T follicular helper cell (primary cell): ENCODE measurements at places on chromosomes 5 and 9.

- no peak for DNase-seq
Measured at GRCh38 chr5:40958811-40959210, 49.5 kb downstream of the C7 start.

DNA sequence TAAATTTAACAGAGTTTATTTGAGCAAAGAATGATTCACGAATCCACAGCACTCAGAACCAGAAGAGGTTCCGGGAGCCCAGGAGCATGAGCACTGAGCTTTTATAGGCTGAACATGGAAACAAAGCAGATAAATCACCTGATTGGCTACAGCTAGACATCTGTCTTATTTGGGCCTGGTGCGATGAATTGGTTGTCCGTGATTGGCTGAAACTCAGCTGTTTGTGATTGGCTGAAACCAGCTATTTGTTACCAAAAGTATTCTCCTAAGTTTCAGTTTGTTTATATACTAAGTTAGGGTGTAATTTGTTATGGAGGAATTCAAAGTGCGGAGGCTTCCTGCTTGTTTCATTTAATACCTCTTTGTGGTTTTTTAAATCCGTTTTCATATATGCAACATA lies 15.8 kb upstream of the LCP2 start:
- no peak for DNase-seq

DNA sequence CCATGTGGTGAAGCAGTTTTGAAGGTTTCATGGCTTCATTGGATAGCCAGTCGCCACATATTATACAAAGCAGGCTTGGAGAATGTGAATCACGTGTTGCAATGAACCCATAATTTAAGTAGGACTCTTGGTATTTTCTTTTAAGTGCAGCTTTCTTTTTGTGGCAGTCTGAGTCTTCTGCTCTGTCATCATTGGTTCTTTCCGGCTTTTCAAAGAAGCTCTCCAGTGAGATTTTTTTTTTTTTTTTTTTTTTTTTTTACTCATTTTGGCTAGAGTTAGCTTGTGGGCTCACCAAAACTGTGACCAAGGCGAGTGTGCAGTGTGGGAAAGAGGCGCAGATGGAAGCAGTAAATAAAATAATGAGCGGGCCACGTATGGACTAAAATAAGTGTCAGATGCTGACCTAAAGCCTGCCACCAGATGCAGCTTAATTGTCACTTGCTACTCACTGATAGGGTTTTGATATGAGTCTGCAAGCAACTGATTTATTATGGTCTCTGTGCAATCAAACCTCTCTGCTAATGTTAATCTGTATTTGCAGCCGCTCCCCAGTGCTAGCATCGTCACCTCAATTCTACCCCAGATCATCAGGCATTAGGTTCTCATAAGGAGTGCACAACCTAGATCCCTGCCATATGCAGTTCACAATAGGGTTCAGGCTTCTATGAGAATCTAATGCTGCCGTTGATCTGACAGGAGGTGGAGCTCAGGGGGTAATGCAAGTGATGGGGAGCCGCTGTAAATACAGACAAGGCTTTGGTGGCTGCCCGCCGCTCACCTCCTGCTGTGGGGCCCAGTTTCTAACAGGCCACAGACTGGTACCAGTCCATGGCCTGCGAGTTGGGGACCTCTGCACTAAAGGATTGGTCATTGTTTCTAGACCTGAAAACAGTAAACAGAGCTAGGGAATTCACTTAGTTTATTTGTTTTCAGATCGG lies 45.5 kb upstream of the LARP1 start:
- no peak for DNase-seq

- no peak for DNase-seq
Measured at GRCh38 chr9:104206766-104207165, 112.7 kb downstream of the SMC2 start.

- DNase-seq: no peak
Measured at GRCh38 chr5:39846144-39846543, 421.4 kb upstream of the DAB2 start.

DNA sequence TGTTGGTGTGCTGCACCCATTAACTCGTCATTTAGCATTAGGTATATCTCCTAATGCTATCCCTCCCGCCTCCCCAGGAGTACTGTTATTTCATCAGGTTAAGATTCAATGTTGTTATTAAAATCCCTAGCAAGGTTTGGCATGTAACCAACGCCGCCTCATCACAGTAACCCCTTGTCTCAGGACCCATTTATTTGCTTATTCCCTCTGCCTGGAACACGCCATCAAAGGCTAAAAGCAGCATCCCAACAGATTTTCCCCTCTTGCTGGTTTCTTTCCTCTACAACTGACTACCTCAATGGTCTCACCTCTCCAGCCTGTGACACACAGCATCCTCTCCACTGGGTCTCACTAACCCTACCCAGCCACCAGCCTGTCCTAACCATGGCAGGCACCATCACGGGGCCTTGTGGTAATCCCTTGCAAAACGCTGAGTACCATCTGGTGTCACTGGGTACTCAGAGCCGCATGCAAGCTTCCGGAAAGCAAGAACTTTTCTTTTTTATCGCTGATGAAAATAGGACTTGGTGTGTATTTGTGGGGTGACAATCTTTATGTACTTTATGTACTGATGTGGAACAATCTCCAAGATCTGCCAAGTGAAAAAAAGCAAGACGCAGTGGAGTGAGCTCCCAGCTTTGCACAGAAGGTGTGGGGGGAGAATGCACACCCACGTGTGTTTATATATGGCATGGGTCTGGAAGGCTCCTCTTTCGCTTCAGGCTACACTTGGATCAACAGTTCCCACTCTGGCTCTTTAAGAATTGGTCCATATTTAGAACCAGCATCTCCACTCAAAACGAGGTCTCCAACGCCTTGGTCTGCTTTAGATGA lies 6.1 kb downstream of the RPS14 start:
- DNase-seq: no peak

DNA sequence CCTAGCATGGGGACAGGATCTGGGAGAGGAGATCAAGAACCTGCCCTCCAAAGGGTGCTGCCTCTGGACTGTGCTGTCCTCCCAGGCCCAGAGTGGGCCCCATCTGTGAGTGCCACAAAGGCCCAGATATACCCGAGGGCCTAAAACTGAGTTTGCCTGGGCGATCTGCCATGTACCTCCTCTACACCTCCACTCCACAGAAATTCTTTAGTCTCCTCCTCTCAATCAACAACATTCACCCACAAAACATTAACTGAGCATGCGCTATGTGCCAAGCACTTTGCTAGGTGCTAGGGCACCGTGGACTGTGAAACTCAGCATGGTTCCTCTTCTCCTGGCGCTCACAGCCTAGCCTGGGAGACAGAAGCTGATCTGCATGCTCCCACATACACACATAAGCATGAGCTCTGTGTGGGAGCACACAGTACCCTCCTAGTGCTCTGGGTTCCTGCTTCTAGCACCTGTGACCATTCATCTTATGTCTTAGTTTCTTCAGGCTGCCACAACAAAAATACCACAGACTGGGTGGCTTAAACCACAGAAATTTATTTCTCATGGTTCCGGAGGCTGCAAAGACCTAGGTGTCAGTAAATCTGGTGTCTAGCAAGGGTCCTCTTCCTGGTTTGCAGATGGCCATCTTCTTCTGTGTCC lies 82.0 kb upstream of the FSTL4 start:
- no peak for DNase-seq

GRCh38 chr9:131826966-131827525 lies 87.2 kb upstream of the RAPGEF1 start:
- no peak for DNase-seq

DNA sequence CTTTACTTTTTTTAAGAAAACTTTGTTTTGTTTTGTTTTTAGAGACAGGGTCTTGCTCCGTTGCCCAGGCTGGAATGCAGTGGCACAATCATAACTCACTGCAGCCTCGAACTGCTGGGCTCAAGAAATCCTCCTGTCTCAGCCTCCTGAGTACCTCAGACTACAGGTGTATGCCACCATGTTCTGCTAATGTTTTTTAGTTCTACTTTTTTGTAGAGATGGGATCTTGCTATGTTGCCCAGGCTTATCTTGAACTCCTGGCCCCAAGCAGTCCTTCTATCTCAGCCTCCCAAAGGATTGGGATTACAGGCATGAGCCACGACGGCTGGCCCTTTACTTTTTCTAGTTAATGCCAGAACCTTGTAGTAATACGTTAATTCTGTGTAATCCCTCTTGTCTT lies 36.0 kb downstream of the IPO11 start:
- no peak for DNase-seq

DNA sequence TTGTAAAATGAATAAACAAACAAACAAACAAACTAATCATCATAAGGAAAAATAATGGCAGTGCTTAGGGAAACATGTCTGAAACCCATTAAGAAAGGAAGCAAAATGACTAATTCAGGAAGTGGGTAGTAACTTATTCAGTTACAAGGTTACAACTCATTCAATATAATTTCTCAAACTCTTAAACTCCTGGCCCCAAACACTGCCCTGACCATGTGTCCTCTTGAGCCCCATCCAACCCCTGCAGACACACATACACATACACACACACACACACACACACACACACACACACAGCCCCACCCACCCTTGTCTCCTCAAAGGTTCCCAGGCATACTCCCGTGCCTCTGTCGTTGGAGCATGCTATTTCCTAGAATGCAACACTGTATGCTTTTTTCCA lies 193.9 kb downstream of the SEC61B start:
- DNase-seq: no peak

DNA sequence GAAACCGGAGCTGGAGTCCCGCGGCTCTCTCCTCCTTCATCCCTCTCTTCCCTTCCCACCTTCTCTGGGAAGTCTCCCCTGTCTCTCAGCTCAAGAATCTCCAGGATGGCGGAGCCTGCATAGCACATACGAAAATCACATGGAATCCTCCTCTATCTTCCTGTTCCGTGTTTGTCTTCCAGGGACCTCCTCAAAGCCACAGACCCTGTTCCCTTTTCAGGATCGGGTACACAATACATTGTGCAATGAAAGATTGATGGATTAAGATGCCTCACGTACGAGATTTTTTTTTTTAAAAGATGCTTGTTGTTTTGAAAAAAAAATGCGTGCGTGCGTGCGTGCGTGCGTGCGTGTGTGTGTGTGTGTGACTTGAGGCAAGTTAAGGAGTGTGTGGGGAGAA lies 46.6 kb upstream of the OLFM1 start:
- DNase-seq: no peak

- no peak for DNase-seq
Measured at GRCh38 chr5:126917918-126918614, 112.3 kb downstream of the MARCHF3 start.

- DNase-seq: no peak
Measured at GRCh38 chr9:70802206-70802605, 319.2 kb downstream of the TRPM3 start.

- no peak for DNase-seq
Measured at GRCh38 chr5:136089791-136090190, 42.9 kb upstream of the SMAD5 start.

- no peak for DNase-seq
Measured at GRCh38 chr5:103271570-103272289, 13.2 kb downstream of the MACIR start.

DNA sequence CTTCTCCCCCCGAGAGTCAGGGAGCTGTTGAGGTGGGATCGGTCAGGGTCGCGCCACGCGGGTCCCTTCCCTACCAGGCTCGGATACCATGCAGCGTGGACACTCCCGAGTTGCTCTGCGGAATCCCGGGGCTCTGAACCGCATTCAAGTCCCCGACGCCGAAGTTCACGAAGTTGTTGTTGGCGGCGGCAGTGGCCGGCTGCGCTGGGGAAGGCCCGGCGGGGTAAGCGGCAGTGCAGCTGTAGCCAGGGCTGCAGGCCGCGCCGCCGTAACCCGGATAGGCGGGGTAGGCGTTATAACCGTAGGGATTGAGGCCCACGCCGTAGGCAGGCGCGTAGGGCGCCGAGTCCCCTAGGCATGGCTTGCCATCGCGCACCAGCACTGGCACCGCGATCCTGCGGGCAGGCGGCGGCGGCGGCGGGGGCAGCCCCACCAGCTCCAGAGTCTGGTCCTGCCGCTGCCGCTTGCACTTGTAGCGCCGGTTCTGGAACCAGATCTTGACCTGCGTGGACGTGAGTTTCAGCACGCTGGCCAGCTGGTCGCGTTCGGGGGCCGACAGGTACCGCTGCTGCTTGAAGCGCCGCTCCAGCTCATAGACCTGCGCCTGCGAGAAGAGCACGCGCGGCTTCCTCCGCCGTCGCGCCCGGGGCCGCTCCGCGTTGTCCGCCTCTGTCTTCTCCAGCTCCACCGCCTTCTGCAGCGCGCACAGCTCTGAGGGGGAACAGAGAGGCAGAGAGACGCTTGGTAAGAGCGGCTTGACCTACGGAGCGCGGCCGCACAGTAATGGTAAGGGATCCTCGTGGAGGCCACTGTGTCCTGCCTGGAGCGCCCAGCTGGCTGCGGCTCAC lies 2.3 kb downstream of the NKX2-5 start:
- DNase-seq: no peak

- DNase-seq: peak; percentile 15
Measured at GRCh38 chr9:31119890-31120454, 1264.5 kb upstream of the ACO1 start.
